COR-L47 (cell line): ENCODE measurements at places on chromosomes 13 and 19.

- no peak for DNase-seq
Measured at GRCh38 chr19:18269070-18269723, 5.1 kb downstream of the IQCN start.

- DNase-seq = no peak
Measured at GRCh38 chr13:52751196-52751595, 11.6 kb upstream of the CNMD start.

GRCh38 chr13:110458017-110458416 lies 103.5 kb downstream of the RAB20 start:
- DNase-seq = no peak

DNA sequence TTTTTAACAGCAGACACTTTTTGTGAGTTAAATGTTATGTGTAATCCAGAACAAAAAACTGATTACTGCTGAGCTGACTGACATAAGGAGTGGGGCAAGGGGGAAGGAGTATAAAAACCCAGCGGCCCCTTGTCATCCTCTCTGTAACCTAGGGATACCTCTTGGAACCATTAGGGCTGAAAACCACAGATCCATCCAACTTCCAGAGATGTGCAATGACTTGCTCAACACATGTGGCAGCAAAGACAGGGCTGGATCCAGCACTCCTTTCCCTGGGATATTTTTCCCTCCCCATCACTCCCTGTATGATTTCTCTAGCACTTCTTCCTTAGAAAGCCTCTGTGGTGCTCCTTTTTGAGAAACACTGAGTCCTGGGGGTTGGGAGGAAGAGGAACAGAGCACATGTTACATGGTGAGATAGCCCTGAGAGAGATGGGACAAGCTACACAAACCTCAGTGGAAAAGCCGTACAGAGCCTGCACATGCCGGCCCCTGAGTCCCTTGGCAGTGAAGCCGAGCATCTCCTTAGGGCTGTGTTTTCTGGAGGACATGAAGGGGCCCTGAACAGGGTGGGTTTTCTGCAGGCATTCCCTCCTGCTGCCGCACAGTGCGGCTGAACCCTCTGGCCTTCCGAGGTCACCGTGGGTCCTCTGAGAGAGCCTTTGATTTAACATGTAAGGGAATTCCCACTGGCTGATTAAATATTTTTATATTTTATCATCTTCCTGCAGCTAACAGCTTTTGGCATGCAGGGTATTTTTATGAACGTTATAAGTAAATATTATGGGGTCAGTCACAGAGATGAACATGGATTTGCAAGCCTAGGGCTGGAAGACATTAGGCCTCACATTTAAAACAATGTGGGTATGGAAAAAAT lies 219.9 kb downstream of the COG6 start:
- no peak for DNase-seq

GRCh38 chr13:34107806-34108205 lies 289.9 kb downstream of the RFC3 start:
- DNase-seq = no peak

GRCh38 chr19:16585808-16586476 lies 13.7 kb upstream of the SLC35E1 start:
- no peak for DNase-seq

DNA sequence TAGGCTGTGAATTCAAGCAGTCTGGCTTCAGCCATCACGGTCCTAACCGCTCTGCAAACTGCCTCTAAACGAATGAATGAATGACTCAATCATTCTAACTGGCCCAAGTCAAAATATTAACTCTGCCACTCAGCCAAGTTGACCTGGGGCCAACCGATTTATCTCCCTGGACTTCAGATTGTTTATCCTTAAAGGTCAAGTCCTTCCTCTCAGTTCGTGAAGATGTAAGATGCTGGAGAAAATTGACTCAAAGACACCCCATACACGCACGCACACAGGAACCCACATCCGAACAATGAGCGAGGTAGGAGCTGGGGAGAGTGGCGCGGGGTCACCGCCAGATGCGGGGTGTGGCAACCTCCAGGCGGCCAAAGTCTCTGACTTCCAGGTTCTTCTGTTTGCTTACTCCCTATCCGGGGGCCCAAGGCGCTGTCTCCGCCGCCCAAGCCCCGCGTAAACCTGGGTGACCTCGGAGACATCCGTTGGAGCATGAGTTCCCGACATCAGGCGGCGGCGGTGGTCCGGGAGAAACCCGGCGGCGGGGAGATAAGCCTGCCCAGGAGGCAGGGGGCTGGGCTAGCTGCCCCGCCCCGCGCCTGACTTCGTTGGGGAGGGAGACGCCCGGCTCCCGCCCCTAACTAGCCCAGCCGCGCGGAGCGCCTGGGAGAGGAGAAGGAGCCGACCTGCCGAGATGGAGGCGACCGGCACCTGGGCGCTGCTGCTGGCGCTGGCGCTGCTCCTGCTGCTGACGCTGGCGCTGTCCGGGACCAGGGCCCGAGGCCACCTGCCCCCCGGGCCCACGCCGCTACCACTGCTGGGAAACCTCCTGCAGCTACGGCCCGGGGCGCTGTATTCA lies at the start of gene CYP2S1:
CYP2S1 (plus strand) TSS at position 646 of the 856 bp plus-strand sequence; CDS start at position 692, 46 bp downstream.
- DNase-seq = no peak

DNA sequence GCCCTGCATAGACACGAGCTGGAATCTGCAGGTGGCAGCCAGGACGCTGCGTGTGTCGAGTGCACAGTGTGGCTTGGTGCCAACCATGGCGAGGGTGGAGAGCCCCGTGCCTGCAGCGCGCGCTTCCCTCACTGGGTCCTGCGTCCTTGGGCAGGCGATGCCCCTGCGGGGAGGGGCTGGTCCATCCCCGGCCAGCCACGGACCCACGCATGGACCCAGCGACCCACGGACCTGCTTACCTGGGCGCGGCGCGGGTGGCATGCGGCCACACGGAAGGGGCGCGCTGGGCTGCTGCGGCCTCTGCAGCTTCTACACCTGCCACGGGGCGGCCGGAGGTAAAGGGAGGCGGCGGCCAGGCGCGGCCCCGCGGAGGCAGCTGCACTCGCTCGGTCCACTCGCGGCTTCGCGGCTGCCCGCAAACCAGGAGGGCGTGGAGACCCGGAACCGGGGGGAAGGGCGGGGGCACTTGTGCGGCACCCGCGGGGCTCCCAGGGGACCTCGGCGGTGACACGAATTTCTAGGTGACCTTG lies 569 bp upstream of the MCF2L start:
- DNase-seq = peak; percentile 91

GRCh38 chr19:18809149-18809868 lies 18.2 kb upstream of the COMP start:
- DNase-seq = no peak

- no peak for DNase-seq
Measured at GRCh38 chr13:75771818-75772217, 135.7 kb downstream of the LMO7 start.

GRCh38 chr13:21833921-21834320 lies 163.0 kb downstream of the FGF9 start:
- no peak for DNase-seq

GRCh38 chr13:31286930-31287329 lies 87.2 kb downstream of the B3GLCT start:
- no peak for DNase-seq

GRCh38 chr19:19672816-19673215 lies 4.2 kb downstream of the ZNF101 start:
- DNase-seq = no peak

DNA sequence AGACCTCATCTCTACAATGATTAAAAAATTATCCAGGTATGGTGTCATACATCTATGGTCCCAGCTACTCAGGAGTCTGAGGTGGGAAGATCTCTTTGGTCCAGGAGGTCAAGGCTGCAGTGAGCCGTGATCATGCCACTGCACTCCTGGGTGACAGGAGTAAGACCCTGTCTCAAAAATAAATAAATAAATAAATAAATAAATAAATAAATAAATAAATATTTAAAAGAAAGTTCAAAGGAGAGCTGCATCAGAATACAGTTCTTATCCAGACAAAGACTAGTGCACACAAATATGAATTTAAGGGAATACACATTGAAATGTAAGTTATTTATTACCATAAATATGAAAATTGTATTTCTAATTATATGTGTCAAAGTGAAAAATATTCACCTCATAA lies 624.9 kb downstream of the SLITRK6 start:
- DNase-seq = no peak

DNA sequence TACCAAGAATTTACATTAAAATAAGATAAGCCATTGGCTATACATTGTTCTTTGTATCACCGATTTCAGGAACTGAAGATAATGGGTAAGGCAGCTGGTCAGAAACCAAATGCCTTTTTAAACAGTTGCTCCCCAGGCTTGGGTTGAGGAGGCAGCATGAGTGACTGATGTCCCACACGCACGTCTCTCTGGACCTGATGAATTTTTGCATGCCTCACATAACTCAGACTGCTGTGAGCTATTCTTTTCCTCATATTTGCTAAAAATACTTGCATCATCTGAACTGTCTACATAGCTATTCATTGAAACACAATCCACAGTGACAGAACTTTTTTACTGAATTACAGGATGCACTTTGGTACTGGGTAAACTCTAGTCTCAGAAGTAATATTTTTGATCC lies 123.6 kb upstream of the MAB21L1 start:
- no peak for DNase-seq

DNA sequence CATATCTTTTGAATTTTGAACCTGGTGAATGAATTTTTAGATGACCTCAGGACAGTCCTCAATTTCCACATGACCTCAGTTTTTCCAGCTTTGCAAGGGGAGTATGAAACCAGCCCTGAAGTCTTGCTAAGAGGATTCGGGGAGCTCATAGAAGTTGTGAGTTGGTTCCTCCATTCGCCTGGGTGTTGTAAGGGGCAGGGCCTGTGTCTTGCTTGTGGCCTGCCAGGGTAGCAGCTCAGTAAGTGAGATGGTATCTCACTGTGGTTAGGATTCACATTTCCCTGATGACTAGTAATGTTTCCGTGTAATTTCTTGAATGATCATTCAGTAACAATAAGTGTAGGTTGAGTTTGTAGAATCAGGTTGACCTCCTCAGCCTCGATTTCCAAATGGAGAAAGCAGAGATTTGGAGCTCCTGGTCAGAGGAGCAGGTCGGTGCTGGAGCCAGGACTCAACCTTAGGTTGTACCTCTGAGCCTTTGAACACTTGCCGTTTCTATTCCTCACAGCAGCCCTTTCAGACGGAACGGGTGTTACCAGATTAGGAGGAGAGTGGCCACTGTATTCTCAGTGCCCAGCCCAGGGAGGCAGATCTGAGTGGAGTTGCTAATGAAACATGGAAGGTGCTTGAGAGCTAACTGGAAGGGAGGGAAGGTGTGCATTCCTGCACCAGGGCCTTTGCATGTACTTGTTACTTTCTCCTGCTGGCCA lies 14.6 kb downstream of the NACC1 start:
- no peak for DNase-seq

DNA sequence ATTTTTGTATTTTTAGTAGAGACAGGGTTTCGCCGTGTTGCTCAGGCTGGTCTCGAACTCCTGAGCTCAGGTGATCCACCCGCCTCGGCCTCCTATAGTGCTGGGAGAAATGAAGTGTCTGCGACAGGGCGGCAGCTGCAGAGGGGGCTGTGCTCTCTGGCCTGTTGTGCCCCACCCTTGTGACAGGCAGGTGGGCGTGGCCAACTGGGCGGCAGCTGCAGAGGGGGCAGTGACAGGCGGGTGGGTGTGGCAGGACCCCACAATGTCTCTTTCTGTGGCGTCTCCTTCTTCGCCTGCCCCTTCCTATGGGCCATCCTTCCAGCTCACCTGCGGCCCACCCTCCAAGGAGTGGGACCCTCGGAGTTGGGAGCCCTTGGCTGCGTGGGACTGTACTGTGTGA lies 11.8 kb downstream of the STK11 start:
- DNase-seq = no peak

- no peak for DNase-seq
Measured at GRCh38 chr19:49761625-49762311, 1.3 kb downstream of the TSKS start.

GRCh38 chr13:56988543-56988942 lies 152.2 kb upstream of the PRR20A start:
- no peak for DNase-seq

DNA sequence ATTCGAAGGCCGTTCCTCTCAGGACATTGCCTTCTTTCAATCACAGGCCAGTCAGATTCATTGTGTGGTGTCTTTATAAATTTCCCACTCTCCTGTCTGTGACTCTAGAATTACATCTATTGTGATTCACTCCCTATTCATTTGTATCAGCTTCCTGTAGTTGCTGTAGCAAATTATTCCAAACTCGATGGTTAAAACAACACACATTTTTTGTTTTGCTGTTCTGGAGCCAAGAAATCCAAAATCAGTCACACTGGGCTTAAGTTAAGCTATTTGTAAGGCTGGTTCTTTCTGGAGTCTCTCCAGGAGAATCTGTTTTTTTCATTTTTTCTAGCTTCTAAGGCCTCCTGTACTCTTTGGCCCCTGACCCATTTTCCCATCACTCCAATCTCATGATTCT lies 1487.0 kb upstream of the SLC10A2 start:
- no peak for DNase-seq

DNA sequence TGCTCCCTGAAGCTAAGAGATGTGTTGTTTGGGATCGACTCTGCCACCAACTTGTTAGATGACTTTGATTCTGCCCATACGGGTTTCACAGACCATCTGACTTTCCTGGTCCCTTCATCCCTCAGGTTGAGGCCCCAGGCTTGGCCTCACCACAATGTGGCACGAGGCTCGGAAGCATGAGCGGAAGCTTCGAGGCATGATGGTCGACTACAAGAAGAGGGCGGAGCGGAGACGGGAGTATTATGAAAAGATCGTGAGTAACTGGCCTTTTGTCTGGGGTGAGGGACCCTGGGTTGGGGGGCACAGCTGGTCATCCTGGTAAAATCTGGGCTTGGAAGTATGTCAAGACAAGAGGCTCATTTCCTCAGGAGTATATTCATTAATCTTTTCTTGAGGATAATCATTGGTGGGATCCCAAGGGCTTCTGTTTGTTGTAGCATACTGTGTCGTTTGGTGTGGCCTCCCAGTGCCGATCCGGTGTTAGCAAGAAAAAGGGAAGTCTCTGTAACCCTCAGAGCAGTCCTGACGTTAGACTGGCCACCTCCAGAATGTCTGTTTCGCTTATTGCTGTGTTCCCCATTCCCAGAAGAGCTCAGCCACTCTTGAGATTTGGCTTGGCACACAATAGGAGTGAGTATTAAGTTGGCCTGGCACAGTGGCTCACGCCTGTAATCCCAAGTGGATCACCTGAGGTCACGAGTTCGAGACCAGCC lies 1.4 kb downstream of the CLASRP start:
- DNase-seq = no peak

DNA sequence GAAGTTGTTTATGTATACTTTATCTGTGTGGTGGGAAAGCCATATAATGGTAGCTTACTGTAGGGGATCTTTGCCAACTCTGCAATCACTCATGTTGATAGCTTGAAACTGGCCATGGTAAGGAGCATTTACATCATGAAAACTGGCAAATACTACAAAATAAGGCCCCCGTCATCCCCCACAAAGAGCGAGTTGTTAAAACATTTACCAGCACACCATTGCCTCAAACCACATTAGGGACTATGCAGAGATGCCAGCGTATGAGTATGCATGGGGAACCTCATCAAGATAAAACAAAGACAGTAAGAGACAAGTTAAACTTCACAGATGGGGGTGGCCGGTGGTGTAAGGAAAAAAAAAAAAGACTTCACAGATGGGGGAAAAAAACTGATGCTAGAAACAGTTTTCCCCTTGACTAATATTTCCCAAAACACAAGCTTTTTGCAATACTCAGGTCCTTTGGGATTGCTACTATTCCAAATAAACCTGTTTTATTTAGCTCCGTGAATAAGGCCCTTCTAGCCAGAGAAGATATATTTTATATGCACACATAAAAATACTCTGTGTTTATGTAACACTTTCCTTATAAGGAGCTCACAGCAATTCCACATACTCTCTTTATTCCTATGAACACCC lies 70.6 kb upstream of the SERP2 start:
- no peak for DNase-seq
